ENCODE measurements at places on chromosomes 3 and 15.

- DNase-seq: no peak
Measured at GRCh38 chr3:115401298-115401697, 222.0 kb upstream of the GAP43 start.

DNA sequence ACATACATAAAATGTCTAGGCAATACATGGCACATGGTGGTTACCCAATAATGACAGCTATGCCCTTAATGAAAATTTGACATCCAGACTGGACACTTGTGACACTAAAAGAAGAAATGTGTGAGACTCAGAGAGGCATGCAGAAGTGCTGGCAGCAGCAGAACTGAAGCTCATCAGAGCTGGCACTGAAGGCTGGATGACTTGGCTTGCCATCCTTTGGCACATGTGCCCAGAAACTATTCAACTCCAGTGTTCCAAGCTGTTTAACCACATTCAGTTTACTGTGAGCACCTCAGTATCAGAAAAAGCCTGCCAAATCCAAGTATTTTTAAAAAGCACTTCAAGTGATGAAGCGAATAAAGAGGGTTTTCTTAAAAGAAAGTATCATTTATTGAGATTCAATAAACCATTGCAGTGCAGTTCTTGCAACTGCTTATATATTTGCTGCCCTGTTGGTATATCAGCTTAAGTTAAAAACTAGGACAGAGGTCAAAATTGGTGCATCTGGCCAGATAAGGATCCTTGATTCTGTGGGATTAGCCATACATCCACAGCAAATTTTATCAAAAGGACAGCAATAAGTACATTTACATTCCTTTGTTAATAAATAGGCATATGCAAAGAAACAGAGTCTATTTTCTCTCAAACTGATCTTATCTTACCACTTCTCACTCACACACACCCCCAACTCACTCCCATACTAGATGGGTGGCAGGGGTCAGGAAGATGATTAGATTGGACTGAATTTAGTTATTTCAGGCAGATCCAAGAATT, 15.8 kb downstream of the IGSF11 start:
- DNase-seq: peak; percentile 62

- no peak for DNase-seq
Measured at GRCh38 chr3:71532639-71533395, 50.7 kb downstream of the FOXP1 start.

DNA sequence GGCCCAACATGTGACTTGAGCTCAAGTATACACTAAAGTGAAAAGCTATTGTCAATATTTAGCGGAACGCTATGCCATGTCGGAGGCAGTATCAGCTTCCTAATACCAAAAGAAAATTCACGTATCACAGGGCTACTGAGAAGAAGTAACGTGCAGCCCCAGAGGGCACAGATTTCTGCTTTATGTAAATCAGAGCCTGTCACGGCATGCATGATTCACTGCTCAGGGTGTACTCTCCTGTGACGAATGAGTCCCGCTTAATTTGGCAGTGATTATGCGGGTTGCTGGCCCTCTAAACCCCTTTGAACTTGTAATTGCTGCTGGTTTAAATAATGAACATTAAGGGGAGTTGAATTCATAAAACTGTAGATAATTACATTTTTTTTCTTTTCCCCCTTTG, 85.3 kb downstream of the MEIS2 start:
- peak; percentile 46 for DNase-seq

- no peak for DNase-seq
Measured at GRCh38 chr3:59878038-59878427, 828.2 kb upstream of the CFAP20DC start.

DNA sequence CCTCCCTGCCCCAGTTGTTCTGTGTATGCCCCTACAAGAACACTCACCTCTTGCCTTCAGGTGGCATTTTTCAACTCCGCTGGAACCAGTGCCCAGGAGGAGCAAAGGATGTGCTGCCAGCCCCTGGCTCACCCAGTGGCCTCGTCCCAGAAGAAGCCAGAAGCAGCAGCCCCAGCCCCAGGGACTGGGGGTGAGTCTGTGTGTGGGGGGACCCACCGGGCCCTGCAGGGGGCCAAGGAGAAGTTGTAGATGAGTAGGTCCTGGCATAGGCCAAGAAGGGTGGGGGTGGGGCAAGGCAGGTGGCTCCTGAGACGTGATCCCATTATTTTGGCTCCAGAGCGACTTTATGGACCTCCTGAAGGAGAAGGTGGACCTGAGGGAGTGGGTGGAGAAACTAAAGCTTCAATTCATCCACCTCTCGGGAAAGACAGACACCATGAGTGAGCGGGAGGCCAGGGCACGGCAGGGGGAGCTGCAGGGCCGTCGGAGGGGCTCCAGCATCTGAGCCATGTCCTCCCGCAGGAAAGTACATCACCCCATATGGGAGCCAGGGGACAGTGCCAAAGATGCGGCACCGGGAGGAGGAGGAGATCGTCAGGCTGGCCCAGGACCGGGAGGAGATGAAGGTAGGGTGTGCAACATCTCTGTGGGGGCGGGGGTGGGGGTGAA, 29.3 kb downstream of the NGRN start:
- no peak for DNase-seq

DNA sequence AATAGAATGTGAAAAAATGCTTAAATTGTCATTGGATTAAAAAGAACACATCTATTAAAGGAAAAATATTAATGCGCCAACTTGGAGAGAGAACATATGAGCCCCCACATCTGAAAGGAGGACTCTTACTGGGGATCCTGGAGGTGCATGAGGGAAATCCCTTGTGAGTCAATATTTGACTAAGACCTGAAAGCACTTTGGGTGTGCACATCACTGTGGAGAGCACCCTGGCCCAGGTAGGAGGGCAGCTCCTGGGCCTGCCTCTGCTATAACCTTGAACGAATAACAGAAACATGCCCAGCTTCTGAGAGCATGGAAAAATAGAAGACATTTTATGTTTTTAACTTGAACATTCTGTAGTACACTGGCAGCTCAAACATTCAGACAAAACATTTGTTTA, 199.8 kb downstream of the GAP43 start:
- DNase-seq: no peak

GRCh38 chr3:117252651-117253050, 543.1 kb downstream of the TUSC7 start:
- no peak for DNase-seq

GRCh38 chr15:40092979-40093869, 15.5 kb downstream of the BMF start:
- no peak for DNase-seq

DNA sequence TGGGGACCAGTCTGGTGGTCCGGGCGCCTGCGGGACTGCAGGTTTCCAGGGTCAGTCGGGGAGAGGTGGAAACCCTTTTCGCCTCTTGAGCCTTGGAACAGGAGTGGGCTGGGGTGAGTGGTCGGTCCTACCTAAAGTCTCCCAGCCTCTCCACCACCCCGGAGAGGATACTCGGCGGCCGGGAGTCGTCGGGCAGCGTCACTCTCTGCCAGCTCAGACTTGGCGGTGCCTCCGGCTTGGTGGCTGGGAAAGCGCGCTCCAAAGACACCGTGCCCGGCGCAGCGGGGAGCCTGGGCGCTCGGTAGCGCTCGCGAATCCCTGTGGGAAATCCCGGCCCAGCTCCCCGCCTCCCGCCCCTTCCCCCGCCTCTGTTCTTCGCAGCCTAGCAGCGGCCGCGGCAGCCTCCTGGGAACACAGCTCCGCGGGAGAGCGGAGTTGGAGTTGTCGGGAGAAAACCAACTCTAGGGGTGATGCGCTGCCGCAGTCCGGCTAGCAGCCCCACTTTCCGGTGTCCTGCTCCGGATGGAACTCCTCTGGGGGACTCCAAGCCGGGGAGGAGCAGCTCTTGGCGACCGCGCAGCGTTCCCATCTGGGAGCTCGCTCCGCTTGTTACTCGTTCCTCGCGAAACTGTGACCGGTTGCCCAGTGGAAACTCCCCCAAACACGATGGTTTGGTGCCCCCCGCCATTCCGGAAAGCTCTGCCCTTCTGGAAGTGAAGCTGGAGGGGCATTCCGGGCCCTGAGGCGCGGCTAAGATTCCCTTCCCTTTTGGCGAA, 1.4 kb downstream of the EPHB1 start:
- DNase-seq: no peak

DNA sequence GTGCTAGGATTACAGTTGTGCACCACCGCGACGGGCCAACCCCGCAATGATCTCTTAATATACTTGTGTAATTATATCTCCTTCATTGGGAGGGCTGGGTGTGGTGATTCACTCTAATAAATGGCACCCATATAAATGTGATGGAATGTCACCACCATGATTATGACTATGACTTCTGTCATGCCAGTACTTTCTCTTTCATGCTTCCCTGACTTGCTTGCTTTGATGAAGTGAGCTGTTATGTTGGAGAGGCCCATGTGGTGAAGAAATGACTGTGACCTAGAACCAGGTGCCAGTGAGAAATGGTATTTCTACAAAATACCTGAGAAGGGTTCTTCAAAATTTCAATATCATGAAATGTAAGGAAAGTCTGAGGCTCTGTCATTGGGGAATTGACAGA, 24.4 kb upstream of the TP63 start:
- no peak for DNase-seq

GRCh38 chr3:159886050-159886449, 102.6 kb upstream of the IL12A start:
- no peak for DNase-seq

GRCh38 chr15:67937153-67937761, 97.4 kb upstream of the RNU6-1 start:
- DNase-seq: no peak

GRCh38 chr3:124409650-124410275, 320.5 kb upstream of the UMPS start:
- DNase-seq: no peak

GRCh38 chr3:118900737-118901525, 133.7 kb downstream of the IGSF11 start:
- DNase-seq: no peak

GRCh38 chr15:79431636-79432344, at the start of gene MINAR1:
Gene MINAR1, plus strand, starts transcription at chr15:79432336. Its CDS starts 23,812 bp downstream, at chr15:79456148.
- DNase-seq: no peak

GRCh38 chr3:48187579-48188265, 495 bp downstream of the CDC25A start:
- DNase-seq: no peak

DNA sequence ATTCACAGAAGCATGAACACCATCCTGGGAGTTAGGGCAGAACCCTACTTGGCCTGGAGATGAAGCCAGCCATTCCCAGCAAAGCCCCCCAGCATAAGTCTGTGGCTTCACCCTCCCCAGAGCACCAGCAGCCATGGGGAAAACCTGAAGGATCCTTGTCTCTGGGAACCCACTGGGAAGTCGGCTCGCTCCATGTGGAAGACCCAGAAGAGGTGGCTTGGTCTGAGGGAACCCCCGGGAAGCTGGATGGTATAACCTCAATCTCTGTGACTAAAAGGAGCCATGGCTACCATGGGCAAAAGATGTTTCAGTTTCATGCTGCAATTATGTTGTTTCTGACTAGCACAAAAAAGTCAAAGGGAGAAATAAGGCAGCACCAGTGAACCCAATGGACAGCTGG, 11.8 kb upstream of the RPUSD3 start:
- DNase-seq: no peak

DNA sequence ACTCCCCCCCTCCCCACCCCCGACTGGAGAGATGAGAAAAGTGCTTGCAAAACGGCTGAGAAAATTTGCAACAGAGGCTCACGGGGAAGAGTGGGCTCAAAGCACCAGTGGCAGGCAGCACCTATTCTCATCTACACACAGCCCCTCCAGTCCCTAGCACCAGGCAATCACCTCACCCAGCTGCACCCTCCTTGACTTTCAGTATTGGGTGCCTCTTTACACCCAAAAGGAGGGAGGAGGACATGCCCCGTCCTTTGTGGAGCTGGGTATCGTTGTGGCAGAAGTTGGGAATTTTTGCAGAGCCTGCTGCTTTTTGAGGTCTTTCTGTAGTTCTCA, 182.8 kb upstream of the TOPAZ1 start:
- no peak for DNase-seq

GRCh38 chr3:187616307-187616972, 53.8 kb downstream of the SST start:
- no peak for DNase-seq

GRCh38 chr15:39275066-39275465, 305.8 kb upstream of the THBS1 start:
- no peak for DNase-seq

DNA sequence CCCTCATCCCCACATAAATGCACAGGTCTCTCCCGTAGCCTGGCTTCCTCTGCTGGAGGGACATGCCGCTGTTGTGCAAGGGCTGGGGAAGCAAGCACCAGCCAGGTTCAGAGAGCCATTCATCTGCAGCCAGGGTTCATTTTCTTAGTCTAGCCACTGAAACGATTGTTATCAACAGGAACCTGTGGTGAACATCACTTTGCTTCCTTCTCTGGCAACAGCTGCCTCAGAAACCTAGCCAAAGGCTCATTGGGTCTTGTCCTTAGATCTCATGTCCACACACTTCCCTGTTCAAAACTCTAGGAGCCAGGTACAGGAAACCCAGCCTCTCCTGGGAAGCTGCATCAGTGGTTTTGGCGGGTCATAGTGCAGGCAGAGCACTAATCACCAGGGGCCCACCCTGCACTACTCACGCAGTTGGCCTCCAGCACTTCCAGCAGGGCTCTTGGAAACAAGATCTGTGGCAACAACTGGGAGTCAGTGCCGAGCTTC, 47.0 kb downstream of the OXNAD1 start:
- no peak for DNase-seq

DNA sequence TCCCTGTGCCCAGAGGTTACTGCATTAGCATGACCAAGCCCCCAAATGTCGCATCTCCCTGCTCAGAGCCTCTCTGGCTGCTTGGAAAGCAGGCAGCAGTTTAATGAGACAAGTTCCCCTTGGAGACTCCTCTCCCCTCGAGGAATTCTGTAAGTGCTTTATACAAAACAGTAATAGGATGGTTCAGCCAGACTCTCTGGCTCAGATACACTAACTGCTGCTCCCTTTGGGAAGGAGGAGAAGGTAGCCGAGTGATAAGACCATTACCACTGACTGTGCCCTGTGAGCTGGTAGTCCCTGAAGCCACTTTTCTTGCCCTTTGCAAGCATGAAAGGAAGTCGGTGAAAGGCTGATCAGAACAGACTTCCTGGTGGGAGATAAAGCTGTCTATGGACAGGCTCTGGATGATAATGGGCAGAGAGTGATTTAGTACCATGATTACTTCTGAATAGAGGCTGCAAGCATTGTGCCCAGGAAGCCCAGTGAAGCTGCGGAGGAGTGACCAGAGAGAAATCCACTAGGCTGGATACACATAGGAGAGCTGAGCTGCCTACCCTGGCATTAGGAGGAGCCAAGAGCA, 100.8 kb downstream of the SEMA6D start:
- no peak for DNase-seq

DNA sequence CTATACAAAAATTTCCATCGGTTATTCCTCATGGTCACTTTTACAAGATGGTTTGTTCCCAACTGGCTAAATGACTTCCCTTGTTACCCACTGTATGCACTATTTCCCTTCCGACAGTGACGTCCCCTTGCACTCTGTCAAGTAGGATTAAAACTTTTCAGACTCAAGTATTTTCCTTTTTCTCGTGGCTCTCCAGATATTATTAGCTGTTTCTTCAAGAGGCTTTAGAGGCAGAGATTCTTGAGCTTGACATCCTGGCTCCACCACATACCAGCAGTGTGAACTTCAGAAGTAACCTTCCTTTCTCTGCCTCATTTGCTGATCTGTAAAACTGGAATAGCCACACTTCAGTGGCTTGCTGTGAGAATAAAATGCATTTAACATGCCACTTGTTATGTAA, 14.0 kb downstream of the CSNK1G1 start:
- DNase-seq: no peak
